Airway epithelial cell (primary cell): ENCODE measurements at places on chromosomes 3 and 15. TPM values are rescaled to one million over a fixed set of nuclear protein-coding genes. Genes with fewer than 3 reads are reported as not detected.

The PML gene
- 35.2 and 48.0 TPM in 2 replicates for total RNA-seq

The SYNPR gene
- total RNA-seq: not detected in 2 replicates

The ADAMTS9 gene
- 0.28 TPM in 1 of 2 replicates, not detected in the other for total RNA-seq

The SLC9C1 gene
- total RNA-seq: not detected in 2 replicates

The ANKRD34C gene
- not detected in 2 replicates for total RNA-seq

The TRAIP gene
- total RNA-seq: 7.9 and 8.5 TPM in 2 replicates

The C2CD4A gene
- 1.3 and 2.1 TPM in 2 replicates for total RNA-seq

The GP5 gene
- total RNA-seq: not detected in 2 replicates

The EOMES gene
- total RNA-seq: not detected in 2 replicates

The FBLN2 gene
- 3.7 and 13.3 TPM in 2 replicates for total RNA-seq

The RTP3 gene
- total RNA-seq: not detected in 2 replicates

The GUCA1C gene
- not detected in 2 replicates for total RNA-seq

The LRTM1 gene
- total RNA-seq: not detected in 2 replicates

The P2RY1 gene
- 6.6 and 8.0 TPM in 2 replicates for total RNA-seq

The ZMAT3 gene
- 11.7 and 12.8 TPM in 2 replicates for total RNA-seq

The TRPM1 gene
- 0.07 TPM in 1 of 2 replicates, not detected in the other for total RNA-seq

The IQCF5 gene
- not detected in 2 replicates for total RNA-seq

The GATM gene
- total RNA-seq: 0.37 and 1.2 TPM in 2 replicates

The WDR48 gene
- total RNA-seq: 11.7 and 14.2 TPM in 2 replicates

The THAP10 gene
- total RNA-seq: 1.7 and 3.7 TPM in 2 replicates

The A4GNT gene
- not detected in 2 replicates for total RNA-seq

The SCN11A gene
- not detected in 2 replicates for total RNA-seq

The DPPA2 gene
- not detected in 2 replicates for total RNA-seq

The SSUH2 gene
- total RNA-seq: 0.09 and 0.35 TPM in 2 replicates

The IGF2BP2 gene
- total RNA-seq: 39.8 and 63.1 TPM in 2 replicates

The OXTR gene
- total RNA-seq: 0.63 and 0.65 TPM in 2 replicates

The SPATA12 gene
- total RNA-seq: not detected in 2 replicates

The SUCNR1 gene
- not detected in 2 replicates for total RNA-seq

The NGLY1 gene
- total RNA-seq: 14.2 and 16.2 TPM in 2 replicates
